ENCODE measurements at places on chromosomes 5 and 9. TPM values are rescaled to one million over a fixed set of nuclear protein-coding genes. Genes with fewer than 3 reads are reported as not detected.

GRCh38 chr9:73081979-73082657 lies 69.5 kb upstream of the ANXA1 start:
- no peak for DNase-seq

DNA sequence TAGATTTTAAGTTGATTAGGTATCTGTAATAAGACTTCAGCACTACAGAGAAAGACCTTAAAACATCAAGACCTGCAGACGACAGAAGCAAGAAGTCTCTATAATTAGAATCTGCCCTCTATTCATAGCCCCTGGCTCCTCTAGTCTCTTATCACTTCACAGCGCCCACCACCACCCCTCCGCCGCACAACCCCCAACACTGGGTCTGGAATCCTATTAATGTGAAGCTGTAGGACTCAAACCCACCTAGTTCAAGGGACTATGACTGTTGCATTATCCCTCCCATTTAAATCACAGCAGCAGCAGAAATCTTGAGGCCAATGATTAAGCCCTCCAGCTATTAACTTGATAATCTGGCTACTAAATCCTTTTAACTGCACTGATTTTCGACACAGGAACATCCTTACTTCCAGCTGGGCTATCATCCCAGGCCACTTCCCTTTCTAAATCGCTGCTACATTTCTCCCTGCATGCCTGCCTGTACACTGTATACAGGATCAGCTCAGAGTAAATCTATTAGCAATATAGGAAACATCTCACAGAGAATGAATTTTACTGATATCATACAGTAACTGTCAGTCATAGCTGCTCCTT lies 159.5 kb upstream of the GRAMD2B start:
- no peak for DNase-seq

GRCh38 chr9:134944351-134944802 lies 26.7 kb upstream of the FCN1 start:
- no peak for DNase-seq

DNA sequence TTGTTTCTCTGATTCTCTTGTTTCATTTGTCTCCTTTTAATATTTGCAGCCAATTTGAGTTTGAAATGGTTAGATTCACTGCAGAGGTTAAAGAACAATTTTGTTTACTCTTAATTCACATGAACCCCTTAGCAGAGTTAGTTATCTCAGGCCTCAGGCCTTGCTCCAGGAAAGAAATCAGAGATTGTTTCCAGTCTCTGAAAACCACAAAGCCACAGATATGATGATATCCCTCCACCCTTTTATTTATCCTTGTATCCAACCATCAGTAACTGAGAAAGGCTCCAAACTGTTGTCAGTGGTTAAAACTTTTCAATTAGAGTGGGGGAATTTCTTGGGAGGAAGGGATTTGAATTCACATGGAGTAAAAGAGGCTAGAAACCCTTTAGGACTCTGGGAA lies 406.0 kb upstream of the DMAC1 start:
- DNase-seq: no peak

- no peak for DNase-seq
Observed at GRCh38 chr5:58275516-58275915, 184.4 kb downstream of the PLK2 start.

DNA sequence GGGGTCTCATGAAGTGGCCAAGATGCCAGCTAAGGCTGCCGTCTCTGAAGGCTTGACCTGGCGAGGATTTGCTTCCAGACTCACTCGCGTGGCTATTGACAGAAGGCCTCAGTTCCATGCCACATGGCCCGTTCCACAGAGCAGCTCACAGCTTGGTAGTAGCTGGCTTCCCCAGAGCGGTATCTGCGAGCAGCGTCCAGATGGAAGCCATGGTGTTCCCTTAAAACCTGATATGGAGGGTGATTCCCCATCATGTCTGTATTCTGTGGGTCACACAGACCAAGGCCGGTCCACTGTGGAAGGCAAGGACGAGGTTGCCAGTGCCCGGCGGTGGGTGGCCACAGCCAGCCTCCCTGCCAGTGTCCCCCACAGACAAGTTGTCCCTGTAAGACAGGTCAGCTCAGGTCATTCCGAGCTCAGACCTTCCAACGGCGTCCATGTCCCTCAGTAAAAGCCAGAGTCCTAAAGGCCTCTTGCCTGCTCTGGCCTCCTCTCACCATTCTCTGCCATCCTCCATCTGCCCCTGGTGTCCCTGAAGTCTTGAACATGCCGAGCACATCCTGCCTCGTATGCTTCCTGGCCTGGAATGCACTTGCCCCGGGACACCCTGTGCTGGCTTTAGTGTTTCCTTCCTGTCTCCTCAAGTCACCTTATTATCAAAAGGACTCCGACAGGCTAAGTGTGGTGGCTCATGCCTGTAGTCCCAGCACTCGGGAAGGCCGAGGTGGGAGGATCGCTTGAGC lies 61.3 kb upstream of the LRRTM2 start:
- no peak for DNase-seq

DNA sequence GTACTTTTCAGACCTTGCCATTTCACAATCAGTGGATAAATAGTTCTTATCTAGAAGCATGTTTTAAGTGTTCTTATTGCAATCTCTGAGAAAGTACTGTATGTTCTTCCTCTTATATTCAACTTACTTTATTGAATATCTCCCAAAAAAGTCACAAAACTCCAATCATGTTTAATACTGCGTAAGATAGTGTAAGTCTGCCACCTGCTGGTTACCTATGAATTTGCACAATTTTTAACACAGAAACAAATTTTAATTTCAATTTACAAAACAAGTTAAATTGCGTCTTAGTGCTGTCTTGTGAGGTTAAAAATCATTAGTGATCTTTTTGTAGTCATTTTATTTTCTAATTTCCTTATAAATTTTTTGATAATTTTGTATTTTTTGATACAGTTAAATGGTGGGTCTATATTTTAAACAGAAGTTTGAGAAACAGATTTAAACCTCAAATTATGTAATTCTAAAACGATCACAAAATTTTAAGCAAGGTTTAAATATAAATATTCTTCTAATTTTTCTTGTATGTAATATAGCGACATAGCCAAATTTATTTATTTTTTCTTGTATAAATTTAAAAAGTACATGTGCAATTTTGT lies 115.8 kb downstream of the EMB start:
- DNase-seq: no peak

DNA sequence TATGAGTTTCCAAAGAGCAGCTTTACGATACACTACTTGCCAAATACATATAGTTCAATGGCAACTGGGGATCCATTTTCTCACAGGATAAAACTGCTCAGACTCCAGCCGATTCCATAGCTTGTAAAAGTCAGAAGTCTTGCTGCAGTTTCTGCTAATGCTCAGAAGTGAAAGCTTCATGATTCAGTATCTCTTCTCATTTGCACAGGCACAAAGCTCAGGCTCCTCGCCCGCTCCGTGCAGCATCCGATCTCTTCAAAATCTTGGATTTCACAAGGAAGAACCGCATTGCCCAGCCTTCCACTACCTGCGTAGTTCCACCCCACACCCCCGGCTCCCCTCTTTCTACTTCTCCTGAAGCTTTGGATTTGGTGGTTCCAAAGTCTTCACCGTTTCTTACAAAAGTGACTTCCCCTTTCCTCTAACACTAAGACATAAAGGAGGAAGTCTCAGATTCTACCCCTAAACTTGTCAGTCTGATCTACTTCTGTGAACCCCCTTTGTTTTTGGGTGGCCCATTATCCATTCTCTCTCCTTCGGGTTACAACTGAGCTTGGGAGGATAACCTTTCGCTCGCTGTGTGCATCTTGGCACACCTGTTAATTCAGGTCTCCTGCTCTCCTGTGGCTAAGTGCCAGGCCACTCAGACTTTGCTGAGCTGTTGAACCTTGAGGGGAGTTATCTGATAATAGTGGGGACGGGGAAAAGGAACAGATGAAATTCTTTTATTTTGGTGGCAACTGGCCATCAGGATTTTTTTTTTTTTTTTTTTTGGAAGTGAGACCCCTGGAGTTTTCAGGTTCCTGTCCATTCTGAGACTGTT lies 194.1 kb downstream of the GNA14 start:
- DNase-seq: no peak

DNA sequence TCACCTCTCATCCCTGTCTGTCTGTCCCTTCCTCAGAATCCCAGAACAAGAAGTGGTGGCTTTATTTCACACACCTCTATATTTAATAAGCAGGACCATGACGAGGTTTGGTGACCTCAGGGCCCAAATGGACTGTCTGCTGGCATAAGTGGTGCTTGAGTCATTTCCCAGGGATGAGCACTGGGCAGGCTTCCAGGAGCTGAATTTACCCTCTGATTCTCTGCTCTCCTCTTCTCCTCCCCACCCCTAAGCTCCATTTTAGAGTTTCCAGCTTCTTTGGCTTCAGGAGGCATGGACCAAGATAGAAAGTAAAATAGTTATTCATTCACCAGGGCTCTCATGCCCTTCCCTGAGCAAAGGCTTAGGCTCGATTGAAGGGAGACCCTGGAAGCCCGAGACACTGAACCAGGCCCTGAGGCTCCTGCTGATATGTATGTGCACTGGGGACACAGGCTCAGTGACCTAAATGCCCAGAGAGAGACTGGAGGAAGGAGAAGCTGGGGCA lies 69.1 kb downstream of the PPARGC1B start:
- DNase-seq: peak; percentile 69

DNA sequence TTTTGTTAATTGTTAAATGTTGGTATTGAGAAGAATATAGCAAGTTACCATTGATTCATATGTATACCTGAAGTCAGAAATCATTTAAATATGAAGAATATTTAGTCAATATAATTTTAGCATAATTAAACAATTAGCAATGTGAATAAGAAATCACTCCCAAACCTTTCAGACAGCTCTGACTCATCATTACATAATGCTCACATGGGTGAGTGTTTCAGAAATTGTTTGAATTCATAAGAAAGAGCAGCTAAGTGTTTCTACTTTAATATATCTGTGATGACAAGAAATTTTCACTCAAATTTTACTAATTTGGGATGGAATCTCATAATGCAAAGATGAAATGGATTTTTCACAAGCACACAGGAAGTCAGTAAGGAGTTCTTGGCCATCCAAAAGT lies 42.0 kb upstream of the CDC42SE2 start:
- DNase-seq: no peak

GRCh38 chr9:120899490-120900068 lies 22.6 kb upstream of the PHF19 start:
- DNase-seq: no peak

GRCh38 chr5:95664204-95664786 lies 17.7 kb downstream of the RFESD start:
- no peak for DNase-seq

DNA sequence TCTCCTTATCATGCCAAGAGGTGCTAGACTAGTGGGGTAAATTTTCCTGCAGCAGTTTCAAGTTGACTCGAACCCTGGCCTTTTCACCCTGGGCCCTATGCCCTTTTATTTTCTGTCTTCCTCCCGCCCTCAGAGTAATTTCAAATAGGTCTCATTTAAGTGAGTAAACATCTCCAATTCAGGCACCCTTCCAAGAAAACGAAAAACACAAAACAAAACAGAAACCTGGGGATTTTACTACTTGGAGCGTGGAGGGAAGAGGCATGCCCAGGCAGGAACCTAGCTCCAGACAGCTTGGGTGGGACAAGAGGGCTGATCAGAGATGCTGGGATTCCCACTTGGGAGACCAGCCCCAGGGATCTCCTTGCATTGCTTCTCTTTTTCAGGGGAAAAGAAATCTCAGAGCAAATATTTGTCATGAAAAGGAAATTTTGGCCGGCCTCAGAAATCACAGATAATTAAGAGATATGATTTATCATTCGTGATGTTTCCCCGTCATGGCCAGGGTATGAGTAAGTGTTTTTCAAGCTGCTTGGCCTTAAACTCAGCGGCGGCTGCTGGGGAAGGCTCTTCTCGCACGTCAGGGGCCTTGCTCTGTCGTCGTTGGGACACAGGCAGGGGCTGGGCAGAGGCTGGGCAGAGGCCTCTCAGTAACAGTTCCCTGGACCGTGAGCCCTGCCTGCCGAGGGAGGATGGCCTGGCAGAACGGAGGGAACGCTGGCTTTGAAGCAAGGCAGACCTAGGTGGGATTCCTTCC lies 248.6 kb upstream of the KLF4 start:
- peak; percentile 70 for DNase-seq

- DNase-seq: peak; percentile 50
Observed at GRCh38 chr5:960551-960950, 48.1 kb upstream of the NKD2 start.

SLC23A1 gene
- total RNA-seq: not detected

IFNA2 gene
- not detected for total RNA-seq

SLC4A9 gene
- total RNA-seq: 0.18 TPM

FCN2 gene
- not detected for total RNA-seq

GFI1B gene
- not detected for total RNA-seq

Measured in sciatic nerve (tissue), 2 donors.